T-helper 17 cell (primary cell): ENCODE measurements at places on chromosomes 11 and 22. TPM values are rescaled to one million over a fixed set of nuclear protein-coding genes. Genes with fewer than 3 reads are reported as not detected.

GRCh38 chr22:46581538-46582244 is 38.5 kb upstream of the GRAMD4 start:
- no peak for DNase-seq

The SHISAL1 gene
- total RNA-seq = not detected

The OR8D4 gene
- not detected for total RNA-seq

DNA sequence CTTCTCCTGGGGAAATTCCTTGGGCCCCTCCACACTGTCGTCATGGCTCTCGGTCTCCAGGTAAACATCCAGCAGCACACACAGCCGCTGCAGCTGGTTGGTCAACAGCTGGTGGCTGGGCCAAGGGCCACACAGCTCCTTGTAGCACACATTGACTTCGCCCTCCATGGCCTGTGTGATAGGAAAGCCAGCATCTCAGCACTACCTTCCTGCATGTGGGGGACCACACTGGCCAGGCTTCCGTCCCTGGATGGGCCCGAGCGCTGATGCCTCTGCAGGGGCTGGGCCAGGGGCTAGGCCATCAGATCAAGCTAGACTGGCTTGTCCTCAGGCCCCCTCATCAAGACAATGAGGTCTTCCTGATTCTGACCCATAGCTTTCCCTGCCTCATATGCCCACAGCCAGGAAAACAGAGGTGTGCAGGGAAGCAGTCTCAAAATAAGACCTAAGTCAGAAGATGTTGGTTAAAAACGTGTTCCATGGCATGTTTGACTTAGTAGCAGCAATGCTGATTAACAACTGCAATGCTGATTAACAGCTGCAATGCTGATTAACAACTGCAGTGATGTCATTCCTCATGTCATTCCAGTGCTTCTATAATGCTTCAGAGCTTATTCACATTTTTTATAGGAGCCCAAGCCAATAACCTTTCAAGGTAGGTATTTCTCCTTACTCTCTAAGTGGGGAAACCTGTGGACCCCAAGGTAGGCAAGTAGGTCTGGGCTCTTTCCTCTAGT is 31.3 kb downstream of the NEFH start:
- no peak for DNase-seq

DNA sequence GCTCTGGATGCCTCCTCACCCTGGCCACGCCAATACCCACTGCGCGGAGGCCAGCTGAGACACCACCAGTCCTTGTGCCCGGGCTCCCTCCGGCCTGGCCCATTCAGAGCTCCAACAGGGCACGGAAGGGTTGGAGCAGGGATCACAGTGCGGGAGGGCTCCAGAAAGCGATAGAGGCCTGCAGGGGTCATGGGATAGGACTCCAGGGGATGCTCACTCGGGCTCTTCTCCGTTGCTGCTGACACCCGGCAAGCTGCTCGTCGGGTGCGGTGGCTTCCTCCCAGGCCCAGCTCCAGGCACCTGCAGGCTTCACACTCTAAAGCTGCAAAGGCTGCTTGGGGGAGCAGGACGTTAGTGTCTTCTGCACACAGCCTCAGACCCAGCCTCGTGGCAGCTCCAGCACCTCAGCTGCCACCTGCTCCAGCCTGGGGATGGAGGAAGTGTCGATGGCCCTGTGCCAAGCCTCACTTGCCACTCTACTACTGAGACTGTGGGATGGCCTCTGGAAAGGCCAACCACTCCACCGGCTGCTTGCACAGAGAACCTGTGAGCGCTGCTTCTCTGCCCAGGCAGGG is 10.6 kb downstream of the WNT7B start:
- no peak for DNase-seq

DNA sequence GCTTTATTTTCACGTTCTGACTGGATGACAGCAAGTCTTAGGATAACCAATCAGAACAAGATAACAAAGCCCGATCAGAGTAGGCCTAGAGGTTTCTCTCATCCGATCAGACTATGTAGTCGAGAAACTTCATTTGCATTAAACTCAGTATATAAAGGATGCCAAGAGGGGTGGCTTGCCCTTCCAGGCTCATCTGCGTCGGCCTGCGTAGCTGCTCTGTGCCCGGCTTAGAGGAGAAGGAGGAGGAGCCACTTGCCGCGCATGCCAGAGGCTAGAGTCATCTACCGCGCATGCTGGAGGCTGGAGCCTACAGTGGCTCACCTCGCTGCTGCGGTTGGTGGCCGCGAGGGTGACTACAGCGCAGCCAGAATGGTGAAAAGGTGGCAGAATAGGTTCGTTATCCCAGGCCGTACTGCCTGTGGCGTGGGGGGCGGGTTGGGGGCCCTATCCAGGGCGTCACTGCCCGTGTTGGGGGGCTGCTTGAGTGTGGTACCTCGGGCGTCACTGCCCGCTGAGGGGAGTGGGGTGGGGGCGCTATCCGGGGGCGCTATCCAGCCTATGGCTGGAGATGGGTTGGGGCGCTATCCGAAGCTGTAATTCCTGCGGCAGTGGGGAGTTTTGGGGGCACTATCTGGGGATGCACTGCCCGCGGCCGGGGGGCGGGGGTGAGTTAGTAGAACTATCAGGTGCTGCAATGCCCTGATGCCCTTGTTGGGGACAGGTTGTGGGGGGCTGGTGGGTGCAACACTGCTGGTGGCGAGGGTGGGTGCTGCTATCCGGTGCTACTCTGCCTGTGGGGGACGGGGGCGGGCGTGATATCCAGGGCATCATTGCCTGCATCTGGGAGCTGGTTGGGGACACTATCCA is at the start of gene RFPL2:
RFPL2 (minus strand) TSS at position 218 of the 867 bp plus-strand sequence. CDS start 2,622 bp downstream, outside the sequence.
- no peak for DNase-seq

- DNase-seq = no peak
Measured at GRCh38 chr11:36467012-36467411, 43.1 kb downstream of the TRAF6 start.

DNA sequence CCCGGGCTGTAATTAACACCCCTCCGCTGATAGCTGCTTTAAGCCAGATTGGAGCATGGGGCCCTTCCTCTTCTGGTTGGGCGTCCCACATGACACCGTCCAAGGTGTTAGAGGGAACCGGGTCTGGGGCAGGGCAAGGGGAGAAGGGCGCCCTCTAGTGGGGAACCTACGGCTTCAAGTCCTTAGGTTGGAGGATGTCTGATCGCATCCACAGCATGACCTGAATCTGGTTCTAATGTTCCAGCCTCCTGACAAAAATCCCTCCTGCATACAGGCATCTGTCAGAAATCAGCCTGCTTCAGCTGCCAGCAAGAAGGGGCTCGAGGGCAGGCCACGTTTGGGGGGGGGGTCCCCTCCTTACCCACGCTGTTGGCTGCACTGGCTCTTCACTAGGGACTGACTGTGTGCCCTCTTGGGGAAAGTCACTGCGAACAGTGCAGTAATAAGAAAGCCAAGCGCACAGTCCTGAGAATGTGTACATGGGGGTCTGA is 94.2 kb upstream of the TBCEL start:
- no peak for DNase-seq

GRCh38 chr11:78331711-78332110 is 85.9 kb downstream of the GAB2 start:
- DNase-seq = no peak

DNA sequence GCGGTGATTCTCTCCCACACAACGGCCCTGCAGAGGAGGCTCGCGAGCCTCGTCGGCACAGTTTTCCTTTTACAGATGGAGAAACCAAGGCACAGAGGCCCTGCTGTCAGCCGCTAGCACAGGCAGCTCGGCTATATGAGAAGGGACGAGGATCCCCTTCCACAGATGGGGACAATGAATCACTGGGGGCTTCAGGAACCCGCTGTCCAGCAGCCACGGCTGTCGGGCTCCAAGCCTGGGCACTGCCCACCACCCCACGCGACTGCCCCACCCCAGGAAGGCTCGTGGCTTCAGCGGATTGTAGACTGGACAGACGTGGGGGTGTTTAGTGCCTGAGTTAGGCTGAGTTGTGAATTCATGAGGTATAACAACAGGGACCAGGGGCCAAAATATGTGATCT is 17.2 kb upstream of the FGF3 start:
- no peak for DNase-seq

GRCh38 chr22:17119481-17120202 is 1.5 kb downstream of the TMEM121B start:
- no peak for DNase-seq

GRCh38 chr11:5791165-5791564 is at the start of gene OR52N1:
Gene OR52N1 (minus strand): TSS chr11:5791265. CDS start chr11:5788816, 2,449 bp downstream.
- DNase-seq = no peak

The TRIM48 gene
- not detected for total RNA-seq

DNA sequence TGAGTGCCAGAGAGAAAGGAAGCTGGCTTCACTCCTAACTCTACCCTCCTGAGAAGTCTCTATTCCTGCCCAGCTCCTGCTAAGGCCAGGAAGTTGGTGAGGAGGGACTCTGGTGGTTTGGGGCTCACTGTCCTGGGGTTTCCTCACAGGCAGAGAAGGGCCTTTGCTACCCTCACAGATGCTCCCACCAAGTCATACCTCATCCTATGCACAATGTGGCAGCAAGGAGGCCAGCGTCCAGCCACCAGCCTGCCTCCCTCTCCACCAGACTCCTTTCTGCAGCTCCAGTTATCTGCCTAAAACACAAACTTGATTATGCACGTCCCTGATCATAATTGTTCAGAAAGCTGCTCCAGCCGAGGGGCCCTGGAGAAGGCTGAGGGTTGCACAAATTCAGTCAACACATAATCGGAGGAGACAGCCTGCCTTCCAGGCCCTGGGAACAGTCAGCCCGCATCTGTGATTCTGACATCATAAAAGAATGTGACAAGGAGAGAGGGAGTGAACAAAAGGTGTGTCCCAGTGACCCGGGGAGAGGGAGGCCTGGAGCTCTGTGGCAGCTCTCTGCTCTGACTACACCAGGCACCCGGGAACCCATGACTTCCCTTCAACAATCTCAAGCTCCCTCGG is 28.8 kb downstream of the DKK3 start:
- DNase-seq = no peak

The NEFH gene
- total RNA-seq = 0.15 TPM

- no peak for DNase-seq
Measured at GRCh38 chr22:30344447-30345200, 12.1 kb downstream of the SF3A1 start.

GRCh38 chr11:134453441-134453840 is 41.4 kb upstream of the B3GAT1 start:
- DNase-seq = no peak

- DNase-seq = no peak
Measured at GRCh38 chr22:41315586-41315985, 14.3 kb downstream of the ZC3H7B start.
